ENCODE measurements at places on chromosomes 2 and 18.
A peak's percentile ranks its signal among the peaks of the same experiment; 100 is the strongest.

DNA sequence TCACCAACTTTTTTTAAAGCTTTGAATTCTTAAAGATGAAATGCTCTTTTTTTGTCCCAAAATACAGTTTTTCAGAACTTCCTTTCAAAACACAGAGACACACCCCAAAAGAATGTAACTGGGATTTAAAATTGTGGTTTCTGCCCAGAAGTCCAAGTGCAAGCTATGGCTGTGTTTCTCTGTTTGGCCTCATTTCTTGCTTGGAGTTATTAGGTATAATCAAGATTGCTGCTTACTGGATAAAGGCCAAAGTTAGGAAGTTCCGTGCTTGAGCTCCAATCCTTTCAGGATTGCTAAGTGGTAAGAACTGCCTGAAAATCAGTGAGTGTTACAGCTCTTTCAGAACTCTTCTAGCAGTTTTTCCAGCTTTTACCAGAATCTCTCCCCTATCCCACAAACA is 16.9 kb downstream of the ZBTB7C start:
- no peak for DNase-seq

GRCh38 chr2:73935641-73936040 is 9.0 kb downstream of the DGUOK start:
- DNase-seq: no peak

GRCh38 chr2:24906466-24906865 is 13.6 kb downstream of the ADCY3 start:
- no peak for DNase-seq

- no peak for DNase-seq
Measured at GRCh38 chr2:17470855-17471641, 47.2 kb downstream of the RAD51AP2 start.

- DNase-seq: no peak
Measured at GRCh38 chr18:49905771-49906170, 92.4 kb upstream of the ACAA2 start.

GRCh38 chr18:76493213-76494161 is 1.6 kb downstream of the ZNF516 start:
- no peak for DNase-seq

DNA sequence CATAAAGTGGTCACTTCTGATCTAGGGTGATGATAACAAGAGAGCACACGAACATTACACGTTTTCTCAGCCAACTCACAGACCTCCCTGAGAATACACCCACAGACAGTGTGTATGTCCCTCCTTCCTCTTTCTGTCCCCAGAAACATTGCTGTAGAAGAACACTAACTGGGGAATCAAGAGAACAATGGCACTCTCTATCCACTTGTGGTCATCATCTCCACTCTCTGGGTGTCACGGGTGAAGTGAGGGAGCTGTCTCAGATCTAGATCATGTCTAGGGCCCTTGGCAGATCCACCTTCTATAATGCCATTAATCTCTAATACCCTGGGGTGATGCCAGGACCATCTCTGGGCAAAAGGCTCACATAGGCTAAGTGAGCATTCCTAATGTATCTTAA is 97.9 kb downstream of the DNER start:
- DNase-seq: no peak

DNA sequence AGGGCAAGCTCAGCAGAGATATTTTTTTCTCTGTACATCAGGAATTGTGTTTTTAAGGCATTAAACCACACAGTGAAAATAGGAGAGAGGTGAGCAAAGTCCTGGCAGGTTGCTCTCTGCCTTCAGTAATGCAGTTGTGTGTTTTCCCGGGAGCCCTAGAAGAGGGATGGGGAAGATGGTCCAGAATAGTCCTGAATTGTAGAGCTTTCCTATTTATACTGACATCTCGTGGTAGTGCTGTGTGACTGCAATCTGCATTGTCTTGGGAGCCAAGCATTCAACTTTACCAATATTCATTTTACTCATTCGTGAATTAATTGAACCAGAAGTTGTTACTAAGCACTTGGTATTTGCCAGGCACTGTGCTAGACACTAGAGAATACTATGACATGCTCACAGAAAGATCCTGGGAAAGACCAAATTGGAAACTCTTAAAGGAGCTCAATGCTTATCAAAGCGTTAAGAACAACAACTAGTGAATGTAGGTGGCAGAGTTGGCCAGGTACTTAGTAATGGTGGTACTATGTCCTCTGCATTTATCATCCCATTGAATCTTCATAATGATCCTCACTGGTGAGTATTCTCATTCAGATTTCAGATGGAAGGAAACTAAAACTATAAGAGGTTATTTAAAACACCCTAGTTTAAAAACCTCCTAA is 214.6 kb downstream of the TRIB2 start:
- DNase-seq: peak; percentile 24

DNA sequence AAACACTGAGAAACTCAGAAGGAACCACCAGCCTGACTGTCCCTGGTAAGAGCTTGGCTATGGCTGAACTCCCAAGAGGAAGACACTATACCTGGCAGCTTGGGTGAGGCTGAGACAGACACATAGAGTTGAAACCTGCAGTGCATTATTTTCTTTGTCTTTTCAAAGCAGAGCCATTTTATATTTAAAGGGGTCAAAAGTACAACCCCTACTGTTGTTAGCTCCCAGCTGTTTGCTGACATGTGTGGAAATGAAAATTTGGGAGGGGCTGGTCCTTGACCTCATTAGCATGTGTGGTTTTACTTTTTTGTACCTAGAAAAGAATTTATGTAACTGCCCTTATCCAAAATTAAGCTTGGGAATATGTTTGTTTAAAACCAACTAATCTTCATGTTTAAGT is 309.0 kb downstream of the RPRM start:
- no peak for DNase-seq

DNA sequence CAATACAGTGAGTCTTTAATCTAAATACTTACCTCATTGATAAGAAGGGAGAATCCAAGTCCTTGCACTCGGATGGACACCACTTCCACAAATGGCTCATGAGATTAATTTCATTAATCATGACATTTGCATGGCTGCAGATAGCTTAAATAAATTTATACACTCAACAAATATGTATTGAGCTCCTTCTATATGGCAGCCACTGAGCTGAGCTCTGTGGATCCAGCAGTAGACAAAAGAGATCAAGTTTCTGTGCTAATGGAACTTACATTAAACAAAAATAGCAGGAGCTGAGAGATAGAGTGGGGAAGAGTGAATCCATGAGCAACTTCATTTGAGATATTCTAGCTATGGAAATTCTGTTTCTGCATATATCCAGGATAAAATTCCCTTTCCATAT is 44.4 kb downstream of the RAB27B start:
- DNase-seq: no peak

DNA sequence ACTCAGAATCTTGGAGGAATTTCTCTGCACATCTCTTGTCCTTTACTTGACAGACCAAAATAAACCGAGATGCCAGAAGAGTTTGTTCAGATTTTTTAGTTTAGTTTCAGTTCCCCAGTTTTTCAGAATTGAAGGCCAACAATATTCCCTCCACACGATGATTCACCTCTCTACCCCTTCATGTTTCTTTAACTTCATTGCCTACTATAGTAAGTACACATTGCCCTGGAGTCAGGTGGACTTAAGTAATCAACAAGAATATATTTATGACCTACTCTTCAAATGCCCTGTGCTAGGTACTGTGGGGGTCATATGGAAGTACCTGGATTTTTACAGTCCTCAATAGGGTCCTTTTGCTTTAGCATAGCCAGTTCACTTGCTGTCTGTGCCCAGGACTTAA is 79.6 kb upstream of the CTLA4 start:
- no peak for DNase-seq

GRCh38 chr18:10851824-10852319 is 297.5 kb downstream of the PIEZO2 start:
- DNase-seq: no peak

GRCh38 chr2:237295889-237296480 is 118.0 kb downstream of the COL6A3 start:
- DNase-seq: no peak

DNA sequence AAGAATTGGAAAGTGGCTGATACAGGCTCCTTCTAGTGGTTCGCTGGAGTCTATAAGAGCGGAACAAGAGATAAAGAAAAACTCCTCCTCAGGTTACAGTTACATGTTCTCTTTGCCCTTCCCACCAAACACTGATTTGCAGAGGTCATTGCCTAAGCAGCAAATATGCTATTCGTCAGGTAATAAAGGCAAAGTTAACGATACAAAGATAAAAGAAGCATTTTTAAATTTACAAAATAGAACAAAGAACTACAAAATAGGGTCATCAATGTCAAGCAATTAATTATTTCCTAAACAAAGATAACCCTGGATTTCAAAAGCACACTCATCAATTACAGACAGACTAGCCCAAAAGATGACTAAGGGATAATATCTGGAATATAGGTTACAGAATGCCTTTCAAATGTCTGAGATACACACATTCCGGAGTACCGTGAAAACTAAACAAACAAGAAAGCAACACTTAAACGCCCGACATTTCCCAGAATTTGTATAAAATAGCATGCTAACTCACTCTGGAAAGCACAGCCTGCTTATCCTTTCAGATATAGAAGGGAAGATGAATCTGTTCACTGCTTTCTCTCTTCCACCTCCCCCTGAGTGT is 186.4 kb downstream of the MREG start:
- no peak for DNase-seq

GRCh38 chr18:48453330-48454066 is 44.3 kb upstream of the ZBTB7C start:
- no peak for DNase-seq

All from NCI-H2029 treated with DMSO at 0.1 percent for 48 hours (cell line).